Gastroesophageal sphincter (tissue), 4 donors: ENCODE measurements at places on chromosomes 11 and 22. TPM values are rescaled to one million over a fixed set of nuclear protein-coding genes. Genes with fewer than 3 reads are reported as not detected.

- ATAC-seq = no peak
Measured at GRCh38 chr11:120568572-120569307, 57.2 kb downstream of the GRIK4 start.

DNA sequence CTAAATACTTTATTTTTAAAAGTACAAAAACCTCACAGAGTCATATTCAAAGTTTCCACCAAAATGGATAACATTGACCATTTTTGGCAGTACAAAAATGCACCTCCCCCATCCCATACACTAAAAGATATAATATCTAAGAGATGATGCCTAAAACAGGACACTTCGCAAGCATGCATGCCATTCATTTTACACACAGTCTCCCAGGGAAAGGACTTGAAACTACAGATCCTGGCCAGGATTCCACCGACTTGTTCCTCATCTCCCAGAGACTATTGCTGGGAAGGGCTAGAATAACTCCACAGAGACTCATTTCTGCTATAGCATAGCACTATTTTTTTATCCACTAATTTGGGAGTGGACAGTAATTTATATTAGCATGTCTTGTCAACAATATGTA lies 81.7 kb downstream of the MTNR1B start:
- ATAC-seq = no peak

HBE1 gene
- 0.67 TPM for total RNA-seq

GRCh38 chr11:21289686-21290085 lies 620.3 kb downstream of the NELL1 start:
- no peak for ATAC-seq

GRCh38 chr11:11569936-11570491 lies 51.8 kb downstream of the GALNT18 start:
- ATAC-seq = peak; percentile 75

SF1 gene
- total RNA-seq = 314 TPM

- no peak for ATAC-seq
Measured at GRCh38 chr22:34502821-34503220, 563.1 kb upstream of the ISX start.
